ENCODE measurements at places on chromosomes 6 and 20. TPM values are rescaled to one million over a fixed set of nuclear protein-coding genes. Genes with fewer than 3 reads are reported as not detected.
A peak's percentile ranks its signal among the peaks of the same experiment; 100 is the strongest.

DNA sequence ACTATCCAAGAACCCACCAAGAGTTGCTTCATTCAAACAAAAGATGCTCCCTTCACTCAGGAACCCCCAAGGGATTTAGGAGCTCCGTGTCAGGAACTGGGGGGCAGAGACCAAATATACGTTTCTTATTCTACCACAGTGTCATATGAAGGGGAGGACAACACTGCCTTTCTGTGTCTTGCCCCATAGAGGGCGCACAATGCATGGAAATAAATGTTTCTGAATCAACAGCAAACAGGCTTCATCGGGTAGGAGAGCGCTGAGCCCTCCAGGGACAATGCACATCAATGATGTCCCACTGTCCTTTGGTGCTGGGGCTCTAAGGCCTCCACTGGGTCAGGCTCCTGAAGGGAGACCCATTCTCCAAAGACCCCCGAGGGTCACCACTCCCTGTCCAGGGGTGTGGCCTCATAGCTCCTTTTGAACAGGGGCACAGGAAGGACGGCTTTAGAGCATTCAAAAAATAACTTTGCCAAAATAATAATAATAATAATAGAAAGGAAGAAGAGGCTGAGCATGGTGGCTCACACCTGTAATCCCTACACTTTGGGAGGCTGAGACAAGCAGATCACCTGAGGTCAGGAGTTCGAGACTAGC lies 31.1 kb downstream of the PLG start:
- H3K36me3 ChIP-seq: no peaks in the 10 kb centered on the region
- no peak overlapping the region for H3K27ac ChIP-seq
- no peaks in the 10 kb centered on the region for H3K4me1 ChIP-seq
- no peak overlapping the region for H3K4me3 ChIP-seq
- peak; percentile 56 for DNase-seq

Gene KCNK17
- total RNA-seq: 1.6 TPM

Gene GJA10
- not detected for total RNA-seq

Gene CENPB
- 57.9 TPM for total RNA-seq

Gene COL19A1
- total RNA-seq: 1.6 TPM

Gene PRICKLE4
- 16.8 TPM for total RNA-seq

All from body of pancreas (tissue), 4 donors.